ENCODE measurements at places on chromosomes 2 and 18. TPM values are rescaled to one million over a fixed set of nuclear protein-coding genes. Genes with fewer than 3 reads are reported as not detected.

The NR4A2 gene
- total RNA-seq: 0.33 TPM

The CTDSP1 gene
- 53.4 TPM for total RNA-seq

The TOGARAM2 gene
- total RNA-seq: 0.17 TPM

The ALLC gene
- not detected for total RNA-seq

The FIGN gene
- 1.2 TPM for total RNA-seq

The GLI2 gene
- 3.2 TPM for total RNA-seq

The MC5R gene
- not detected for total RNA-seq
